Brain (organoid and tissue), 16 donors: ENCODE measurements at places on chromosomes 3 and 15. TPM values are rescaled to one million over a fixed set of nuclear protein-coding genes. Genes with fewer than 3 reads are reported as not detected.
A peak's percentile ranks its signal among the peaks of the same experiment; 100 is the strongest.

DNA sequence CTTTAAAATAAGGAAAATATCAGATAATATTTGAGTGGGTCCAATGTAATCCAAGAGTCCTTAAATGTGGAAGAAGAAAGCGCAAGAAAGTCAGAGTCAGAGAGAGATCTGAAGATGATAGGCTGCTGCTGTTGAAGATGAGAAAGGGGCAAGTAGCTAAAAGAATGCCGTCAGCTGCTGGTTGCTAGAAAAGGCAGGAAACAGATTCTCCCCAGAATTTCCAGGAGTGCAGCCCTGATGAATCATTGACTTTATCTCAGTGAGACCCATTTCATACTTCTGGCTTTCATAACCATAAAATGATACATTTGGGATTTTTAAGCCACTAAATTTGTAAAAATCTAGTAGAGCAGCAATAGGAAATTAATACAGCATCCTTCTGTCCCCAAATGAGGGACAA, 7.5 kb upstream of the CHMP2B start:
- DNase-seq: no peak

DNA sequence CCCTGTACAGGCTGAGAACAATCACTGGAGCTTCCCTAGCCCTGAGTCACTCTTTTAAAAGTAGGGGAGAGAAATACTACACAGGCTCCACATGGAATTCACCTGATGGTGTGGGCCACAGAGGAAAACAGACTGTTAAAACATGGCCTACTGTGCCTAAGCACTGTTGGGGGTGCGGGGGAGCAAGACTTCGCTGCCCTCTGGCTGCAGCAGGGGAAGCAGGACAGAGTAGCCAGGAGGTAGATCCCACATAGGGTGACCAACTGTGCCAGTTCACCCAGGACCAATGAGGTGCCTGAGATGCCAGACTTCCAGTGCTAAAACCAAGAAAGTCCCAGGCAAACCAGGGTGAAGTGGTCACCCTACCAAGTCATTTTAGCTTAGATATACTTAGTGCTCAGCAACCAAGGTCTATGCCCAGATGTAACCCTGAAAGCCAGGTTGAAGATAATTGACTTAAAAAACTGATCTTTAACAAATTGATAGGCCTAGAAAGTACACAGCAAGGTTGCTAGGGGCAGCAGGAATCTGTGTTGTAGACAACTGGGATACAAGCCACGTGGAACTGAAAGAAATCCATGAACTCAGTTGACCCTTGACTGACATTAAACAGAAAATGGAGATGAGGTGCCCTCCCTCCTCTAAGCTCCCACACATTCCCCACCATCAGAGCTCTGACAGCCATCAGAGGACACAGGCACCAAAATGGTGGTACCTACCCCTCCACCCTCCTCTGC, 344.2 kb upstream of the PPP2R3A start:
- no peak for DNase-seq

DNA sequence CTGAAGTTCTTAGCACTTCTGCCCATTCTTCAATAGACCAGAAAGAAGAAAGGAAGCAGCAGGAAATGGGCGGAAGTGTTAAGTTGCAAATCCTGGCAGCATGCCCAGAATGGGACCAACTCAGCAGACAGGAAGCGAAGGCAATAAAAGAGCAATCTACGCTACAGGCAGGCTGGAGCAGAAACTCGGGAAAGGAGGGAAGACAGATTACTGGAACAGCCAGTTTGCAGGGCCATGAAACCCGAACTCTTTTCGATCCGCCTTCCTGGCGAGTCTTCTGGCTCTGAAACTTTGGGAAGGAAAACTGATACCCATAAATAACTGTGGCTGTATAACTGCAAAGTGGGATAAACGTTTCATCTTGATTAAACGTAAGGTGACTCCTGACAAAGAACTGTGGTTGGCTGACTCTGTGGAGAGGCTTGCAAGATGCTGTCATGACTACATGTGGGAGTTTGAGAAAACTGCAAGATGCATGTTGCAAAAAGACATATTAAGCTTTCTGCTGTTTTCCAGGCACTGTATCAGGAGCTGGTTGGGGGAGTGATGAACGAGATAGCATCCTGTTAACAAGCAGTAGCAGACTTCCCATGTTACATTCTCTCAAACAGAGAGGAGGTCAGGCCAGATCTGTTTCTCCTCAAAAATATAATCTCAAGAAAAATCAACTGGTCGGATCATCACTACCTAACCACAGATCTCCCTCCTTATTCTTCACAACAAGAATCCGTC, 67.8 kb downstream of the FMN1 start:
- DNase-seq: peak; percentile 66

DNA sequence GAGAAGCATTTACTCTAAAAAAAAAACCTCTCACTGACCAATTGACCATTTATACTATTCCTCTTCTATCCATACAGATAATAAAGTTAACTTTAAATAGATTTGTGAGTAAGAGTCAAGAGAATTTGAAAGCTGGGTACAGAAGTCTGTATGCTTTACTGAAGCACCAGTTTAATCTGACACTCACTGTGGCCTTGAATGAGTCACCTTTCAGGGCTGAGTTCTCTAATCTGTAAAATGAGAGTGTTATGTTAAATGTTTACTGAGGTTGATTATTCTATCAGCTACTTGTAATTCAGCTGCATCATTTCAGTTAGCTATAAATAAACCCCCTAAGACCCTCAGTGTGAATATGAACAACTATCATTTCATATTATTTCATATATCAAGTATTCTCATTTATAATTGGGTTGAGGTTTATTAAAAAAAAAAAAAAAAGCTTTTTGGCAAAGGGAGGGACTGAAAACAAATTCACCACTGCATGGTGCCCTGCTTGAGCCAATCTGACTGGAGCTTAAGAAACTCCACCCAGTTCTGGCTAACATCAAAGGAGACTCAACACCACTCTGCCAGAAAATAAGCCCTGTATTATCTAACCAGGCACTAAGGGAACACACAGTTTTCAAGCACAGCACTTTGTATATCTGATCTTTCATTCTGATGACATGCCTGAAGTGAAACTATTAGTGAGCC, 2.8 kb downstream of the MAP4 start:
- no peak for DNase-seq

- peak; percentile 56 for DNase-seq
These were observed 325.5 kb downstream of the SI start for GRCh38 chr3:164752812-164753211.

- no peak for DNase-seq
These were observed 2.1 kb downstream of the SH3GL3 start for GRCh38 chr15:83449250-83449671.

- no peak for DNase-seq
These were observed 23.1 kb downstream of the PHLDB2 start for GRCh38 chr3:111882194-111882593.

Gene DOCK3
- 8.0 TPM for polyA plus RNA-seq

Gene QRICH1
- 35.0 TPM for polyA plus RNA-seq

DNA sequence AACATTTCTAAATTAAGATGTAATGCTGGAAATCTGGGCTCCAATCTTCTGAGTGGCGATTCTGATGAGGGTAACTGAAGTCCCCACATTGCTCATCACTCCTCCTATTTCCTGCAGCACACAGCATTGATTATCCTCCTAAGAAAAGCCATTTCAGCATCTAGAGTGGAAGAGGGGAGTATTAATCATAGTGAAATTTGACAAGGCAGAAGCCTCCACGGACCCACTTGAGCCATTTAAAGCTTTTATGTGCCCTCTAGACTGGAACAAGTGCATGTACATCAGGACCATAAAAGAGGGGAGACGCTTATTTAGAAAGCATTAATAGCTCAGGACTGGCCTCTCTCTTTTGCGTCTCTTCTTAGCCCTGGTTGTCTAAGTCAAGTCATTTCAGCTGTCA, 25.8 kb downstream of the AQP9 start:
- DNase-seq: no peak

Gene PYGO1
- polyA plus RNA-seq: 0.95 TPM

Gene EFHB
- 2.4 TPM for polyA plus RNA-seq

DNA sequence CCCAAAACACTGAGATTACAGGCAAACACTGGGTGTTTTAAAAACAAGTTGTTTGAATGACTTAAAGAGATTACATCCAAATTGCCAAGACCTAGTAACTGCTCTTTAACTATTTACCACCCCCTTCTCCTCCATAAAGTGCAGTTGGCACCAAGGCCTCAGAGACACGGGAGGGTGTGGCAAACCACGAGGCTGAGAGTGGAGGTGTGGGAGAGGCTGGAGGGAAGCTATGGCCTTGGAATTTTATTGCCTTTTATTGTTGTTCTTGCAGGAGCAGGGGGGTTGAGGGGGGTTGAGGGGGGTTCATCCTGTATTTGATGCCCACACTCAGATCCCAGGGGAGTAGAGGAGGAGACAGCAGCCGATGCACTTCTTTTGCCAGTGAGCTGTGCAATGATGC, 75.9 kb upstream of the CTDSPL start:
- no peak for DNase-seq

Gene FAM43A
- polyA plus RNA-seq: 3.8 TPM

- peak; percentile 81 for DNase-seq
These were observed 65.6 kb upstream of the POLG start for GRCh38 chr15:89400116-89400781.

- no peak for DNase-seq
These were observed 15.3 kb downstream of the FLNB start for GRCh38 chr3:58023531-58023930.

Gene SHC4
- 0.78 TPM for polyA plus RNA-seq

Gene CATSPER2
- 2.3 TPM for polyA plus RNA-seq

GRCh38 chr3:98733053-98733811, 29.9 kb upstream of the ST3GAL6 start:
- DNase-seq: peak; percentile 72

DNA sequence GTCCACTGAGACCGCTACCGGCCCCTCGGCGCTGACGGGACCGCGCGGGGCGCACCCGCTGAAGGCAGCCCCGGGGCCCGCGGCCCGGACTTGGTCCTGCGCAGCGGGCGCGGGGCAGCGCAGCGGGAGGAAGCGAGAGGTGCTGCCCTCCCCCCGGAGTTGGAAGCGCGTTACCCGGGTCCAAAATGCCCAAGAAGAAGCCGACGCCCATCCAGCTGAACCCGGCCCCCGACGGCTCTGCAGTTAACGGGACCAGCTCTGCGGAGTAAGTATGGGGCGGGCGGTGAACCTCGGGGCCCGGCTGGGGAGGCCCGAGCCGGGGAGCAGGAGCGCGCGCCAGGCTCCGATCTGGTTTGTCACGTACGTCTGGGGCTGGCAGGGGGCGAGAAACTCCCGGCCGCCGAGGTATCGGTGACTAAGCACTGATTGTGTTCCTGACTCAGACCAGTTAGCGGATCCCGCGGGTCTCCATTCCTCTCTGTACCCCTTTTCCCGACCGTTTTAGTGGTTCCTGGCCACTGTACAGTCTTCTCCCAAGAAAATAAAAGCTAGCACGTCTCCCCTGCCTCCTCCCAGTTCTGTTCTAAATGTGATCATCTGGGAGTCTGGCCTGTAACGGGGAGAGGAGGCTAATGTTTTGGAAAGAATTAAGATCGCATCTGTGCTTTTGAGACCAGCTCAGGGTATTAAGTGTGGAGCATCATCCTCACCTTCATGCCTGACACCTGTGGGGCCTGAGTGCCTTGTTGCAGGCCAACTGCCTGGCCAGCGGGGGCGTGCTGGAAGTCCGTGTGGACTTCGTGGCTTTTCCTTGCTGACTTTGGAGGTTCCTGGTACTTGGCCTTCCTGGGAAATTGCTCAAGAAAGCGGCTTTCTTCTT, 691 bp downstream of the MAP2K1 start:
- peak; percentile 54 for DNase-seq

Gene KCNMB2
- polyA plus RNA-seq: 22.3 TPM

DNA sequence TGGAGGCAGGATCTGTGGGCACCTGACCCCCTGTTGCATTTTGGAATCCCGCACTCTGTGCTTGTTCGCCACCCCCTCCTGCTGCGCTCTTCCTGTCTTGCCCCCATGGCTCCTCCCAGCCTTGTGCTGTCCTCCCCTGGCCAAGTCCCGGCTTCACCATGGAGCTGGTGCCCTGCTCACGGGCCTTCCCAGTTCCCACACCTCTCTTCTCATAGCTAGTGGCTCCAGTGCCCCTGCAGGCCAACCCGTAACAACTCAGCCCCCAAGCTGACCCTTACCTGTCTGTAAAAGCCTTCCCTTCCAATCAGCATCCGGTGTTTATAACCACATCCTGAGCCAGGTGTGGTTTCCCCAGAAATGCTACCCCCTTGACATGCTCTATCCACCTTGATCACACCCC, 407.7 kb upstream of the C2CD4B start:
- no peak for DNase-seq

DNA sequence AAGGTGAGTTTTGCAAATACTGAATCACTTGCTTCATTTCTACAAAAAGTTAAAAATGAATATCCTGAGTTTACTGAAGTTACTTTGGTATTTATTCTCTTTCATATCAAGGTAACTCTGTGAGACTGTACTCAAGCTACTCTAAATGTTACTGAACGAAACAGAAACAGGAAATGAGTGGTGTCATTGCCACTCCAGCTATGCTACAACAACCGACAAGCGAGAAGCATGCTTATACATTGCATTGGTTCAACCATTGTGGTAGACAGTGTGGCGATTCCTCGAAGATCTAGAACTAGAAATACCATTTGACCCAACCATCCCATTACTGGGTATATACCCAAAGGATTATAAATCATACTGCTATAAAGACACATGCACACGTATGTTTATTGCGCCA, 313.2 kb upstream of the THBS1 start:
- DNase-seq: no peak

- no peak for DNase-seq
These were observed 126.2 kb upstream of the PTX3 start for GRCh38 chr3:157310329-157311052.

- peak; percentile 77 for DNase-seq
These were observed 110.3 kb downstream of the PIK3CB start for GRCh38 chr3:138724443-138724842.

Gene GOLGA8R
- not detected for polyA plus RNA-seq

- DNase-seq: peak; percentile 65
These were observed 31.5 kb upstream of the MLF1 start for GRCh38 chr3:158539414-158540014.

GRCh38 chr15:74327756-74328155, 39.7 kb downstream of the CYP11A1 start:
- DNase-seq: no peak

- peak; percentile 90 for DNase-seq
These were observed 8.6 kb upstream of the SST start for GRCh38 chr3:187678726-187679268.

DNA sequence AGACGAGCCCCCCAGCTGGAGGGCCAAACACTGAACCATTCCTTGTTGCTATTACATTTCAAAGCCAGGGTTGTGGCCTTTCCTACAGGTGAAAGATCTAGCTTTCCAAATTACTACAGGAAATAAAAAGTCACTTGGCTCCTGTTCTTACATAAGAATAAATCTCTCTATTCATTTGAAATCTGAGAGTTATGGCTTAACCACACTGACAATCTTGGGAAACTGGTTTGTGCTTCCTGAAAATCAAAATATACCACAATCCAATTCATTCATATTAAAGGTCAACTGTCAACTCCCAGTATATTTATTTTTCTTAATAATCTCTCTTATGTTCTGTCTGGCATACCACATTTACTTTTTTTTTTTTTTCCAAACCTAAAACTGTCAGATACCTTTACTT, 103.7 kb upstream of the LMOD3 start:
- DNase-seq: no peak

Gene NCKIPSD
- polyA plus RNA-seq: 42.2 TPM

- peak; percentile 14 for DNase-seq
These were observed 511.7 kb upstream of the UBE2E2 start for GRCh38 chr3:22691407-22691806.
